Caco-2 (cell line): ENCODE measurements at places on chromosomes 1 and 21. TPM values are rescaled to one million over a fixed set of nuclear protein-coding genes. Genes with fewer than 3 reads are reported as not detected.

ITGB3BP gene
- 23.6 and 25.7 TPM in 2 replicates for total RNA-seq

C1orf94 gene
- total RNA-seq: not detected in 2 replicates

CFHR2 gene
- not detected in 2 replicates for total RNA-seq

PRKAB2 gene
- total RNA-seq: 30.1 and 31.5 TPM in 2 replicates

FCRL1 gene
- not detected in 2 replicates for total RNA-seq

SIPA1L2 gene
- 13.2 and 18.6 TPM in 2 replicates for total RNA-seq

SYT2 gene
- total RNA-seq: 0.07 and 0.09 TPM in 2 replicates

RASSF5 gene
- 0.86 and 1.3 TPM in 2 replicates for total RNA-seq

GRIK1 gene
- not detected in 2 replicates for total RNA-seq

AUNIP gene
- total RNA-seq: 12.3 and 16.8 TPM in 2 replicates

TMEM125 gene
- total RNA-seq: 22.8 and 25.9 TPM in 2 replicates

SEMA4A gene
- 0.52 and 1.3 TPM in 2 replicates for total RNA-seq

TNFAIP8L2 gene
- not detected in 2 replicates for total RNA-seq

SEMA6C gene
- total RNA-seq: 2.8 and 3.7 TPM in 2 replicates

SPRR1B gene
- not detected in 2 replicates for total RNA-seq

GLIS1 gene
- not detected in 2 replicates for total RNA-seq

SPAG17 gene
- total RNA-seq: not detected in 2 replicates

KRTAP27-1 gene
- total RNA-seq: not detected in 2 replicates

CNKSR1 gene
- total RNA-seq: 15.6 and 16.1 TPM in 2 replicates
